ENCODE measurements at places on chromosomes 3 and 15.

GRCh38 chr15:91302588-91303439 is 202.8 kb downstream of the SV2B start:
- DNase-seq, result no peak

- DNase-seq, result no peak
These were observed 37.7 kb downstream of the MESD start for GRCh38 chr15:80951941-80952340.

GRCh38 chr3:12829886-12830784 is 11.2 kb downstream of the RPL32 start:
- DNase-seq, result no peak

- DNase-seq, result no peak
These were observed 65.8 kb upstream of the LEKR1 start for GRCh38 chr3:156760333-156760732.

DNA sequence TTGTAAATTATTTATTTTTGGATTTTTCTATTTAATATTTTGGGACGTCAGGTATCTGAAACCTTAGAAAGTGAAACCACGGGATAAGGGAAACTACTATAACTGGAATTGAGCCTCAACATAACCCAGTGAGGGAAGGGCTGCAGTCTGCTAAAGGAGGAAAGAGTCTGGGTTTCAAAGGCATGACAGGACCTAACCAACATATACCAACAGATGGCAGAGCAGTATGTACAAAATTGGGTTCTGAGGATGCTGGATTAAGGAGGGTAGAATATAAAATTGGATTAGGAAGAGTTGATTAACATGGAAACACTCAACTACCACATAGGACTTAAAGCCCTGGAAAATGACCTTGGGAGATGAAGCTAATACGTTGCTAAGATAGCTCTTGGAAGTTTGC is 603.5 kb downstream of the MECOM start:
- DNase-seq, result no peak

GRCh38 chr3:115537669-115538068 is 85.6 kb upstream of the GAP43 start:
- no peak for DNase-seq

- DNase-seq, result no peak
These were observed 49.5 kb upstream of the GK5 start for GRCh38 chr3:142274908-142275307.

GRCh38 chr3:43062040-43062563 is 43.8 kb downstream of the POMGNT2 start:
- DNase-seq, result no peak

GRCh38 chr15:35458176-35458856 is 87.6 kb downstream of the DPH6 start:
- DNase-seq, result no peak
